Left colon (tissue), 2 donors: ENCODE measurements at places on chromosomes 11 and 22. TPM values are rescaled to one million over a fixed set of nuclear protein-coding genes. Genes with fewer than 3 reads are reported as not detected.
A peak's percentile ranks its signal among the peaks of the same experiment; 100 is the strongest.

TBX10 gene
- total RNA-seq, result 12.9 TPM

CREB3L1 gene
- total RNA-seq, result 200 TPM

- DNase-seq, result no peak
These were observed 125.6 kb downstream of the TRPC6 start for GRCh38 chr11:101458161-101458560.

TRPM5 gene
- 2.0 TPM for total RNA-seq

- no peak for DNase-seq
These were observed 49.9 kb downstream of the TSPAN18 start for GRCh38 chr11:44776551-44777208.

DNA sequence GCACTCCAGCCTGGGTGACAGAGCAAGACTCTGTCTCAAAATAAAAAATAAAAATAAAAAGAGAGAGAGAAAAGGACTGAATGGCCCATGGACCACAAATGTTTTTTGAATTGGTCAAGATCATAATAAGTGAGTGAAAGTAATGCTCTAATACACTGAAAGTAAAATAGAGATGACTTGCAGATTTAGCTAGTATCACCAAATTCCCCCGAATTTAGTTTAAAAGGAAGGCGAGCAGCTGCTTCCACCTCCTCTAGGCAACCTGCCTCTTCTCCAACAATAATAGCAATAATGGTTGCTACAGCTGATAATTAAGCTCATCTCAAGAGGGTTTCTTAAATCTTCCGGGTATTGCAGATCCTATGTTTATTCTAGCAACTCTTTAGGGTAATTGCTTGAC is 36.8 kb downstream of the CELF1 start:
- no peak for DNase-seq

GRCh38 chr11:68657021-68657780 is 27.1 kb upstream of the GAL start:
- no peak for DNase-seq

GRCh38 chr11:129922674-129923073 is 27.3 kb upstream of the NFRKB start:
- no peak for DNase-seq

DNA sequence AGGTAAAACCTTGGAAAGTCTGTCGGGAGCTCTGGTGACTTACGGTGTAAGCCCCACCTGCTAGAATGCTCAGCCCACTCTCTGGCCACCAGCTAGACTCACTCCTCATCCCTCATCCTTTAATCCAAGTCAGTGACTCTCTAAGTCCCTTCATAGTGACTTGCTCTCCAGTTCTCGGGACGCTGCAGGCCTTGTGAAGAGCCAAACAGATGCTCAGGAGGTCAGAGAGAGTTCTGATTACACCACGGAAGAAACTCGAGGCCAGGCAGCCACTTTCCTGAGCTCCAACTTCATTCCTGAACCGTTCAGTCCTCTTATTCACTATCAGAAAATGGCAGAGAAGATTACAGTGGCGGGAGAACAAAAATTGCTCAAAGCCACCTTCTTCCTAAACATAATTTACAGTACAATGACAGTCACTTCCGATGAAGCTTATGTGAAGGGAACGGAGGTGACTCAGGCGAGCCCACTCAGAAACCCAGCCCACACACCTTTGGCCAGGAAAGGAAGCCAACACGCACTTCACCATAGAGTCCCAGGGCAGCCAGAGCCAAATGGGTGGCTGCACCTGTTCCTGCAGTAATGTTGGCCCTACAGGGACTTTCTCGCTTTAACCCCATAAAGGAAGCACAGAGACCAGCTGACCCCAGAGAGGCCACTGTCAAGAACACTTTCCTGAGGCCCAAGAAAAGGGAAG is 100.4 kb downstream of the GALNT18 start:
- no peak for DNase-seq

CENPM gene
- total RNA-seq, result 7.5 TPM

OR10A4 gene
- not detected for total RNA-seq

DNA sequence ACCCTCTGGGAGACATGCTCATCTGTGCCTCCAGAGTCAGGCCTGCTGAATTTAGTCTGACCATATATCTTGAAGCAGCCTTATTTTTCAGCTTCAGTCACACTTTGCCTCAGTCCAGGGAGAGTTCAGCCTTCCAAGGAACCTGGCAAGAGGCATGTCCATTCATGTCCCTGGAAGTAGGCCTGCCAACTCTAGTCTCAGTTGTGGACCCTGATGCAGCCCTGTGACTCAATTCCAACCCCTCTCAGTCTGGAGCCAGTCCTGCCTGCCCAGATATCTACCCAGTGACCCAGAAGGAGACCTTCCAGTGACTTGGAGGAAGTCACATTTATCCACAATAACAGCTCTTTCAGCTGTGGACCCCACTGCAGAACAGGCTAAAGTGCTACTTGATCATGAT is 566.6 kb downstream of the TMEM135 start:
- no peak for DNase-seq

PANX3 gene
- not detected for total RNA-seq

- no peak for DNase-seq
These were observed 1.7 kb upstream of the CABIN1 start for GRCh38 chr22:24009227-24010017.

- DNase-seq, result peak; percentile 99
These were observed at the start of gene ZDHHC5 for GRCh38 chr11:57667736-57668433. TSS of gene ZDHHC5 (plus strand) at chr11:57668114. CDS start at chr11:57673091, 4,977 bp downstream.

DNA sequence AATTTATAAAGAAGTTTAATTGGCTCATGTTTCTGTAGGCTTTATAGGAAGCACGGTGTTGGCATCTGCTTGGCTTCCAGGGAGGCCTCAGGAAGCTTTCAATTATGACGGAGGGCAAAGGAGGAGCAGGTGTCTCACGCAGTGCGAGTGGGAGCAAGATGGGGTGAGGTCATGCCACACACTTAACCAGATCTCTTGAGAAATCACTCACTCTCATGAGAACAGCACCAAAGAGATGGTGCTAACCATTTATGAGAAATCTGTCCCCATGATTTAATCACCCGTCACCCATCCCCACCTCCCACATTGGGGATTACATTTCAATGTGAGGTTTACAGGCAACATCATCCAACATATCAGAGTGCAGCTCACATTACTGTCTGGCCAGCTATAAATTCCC is 103.5 kb downstream of the ARHGAP8 start:
- no peak for DNase-seq
